CD8-positive, alpha-beta memory T cell (primary cell): ENCODE measurements at places on chromosomes 5 and 9.

- no peak for DNase-seq
Measured at GRCh38 chr9:18365651-18366050, 108.3 kb upstream of the ADAMTSL1 start.

DNA sequence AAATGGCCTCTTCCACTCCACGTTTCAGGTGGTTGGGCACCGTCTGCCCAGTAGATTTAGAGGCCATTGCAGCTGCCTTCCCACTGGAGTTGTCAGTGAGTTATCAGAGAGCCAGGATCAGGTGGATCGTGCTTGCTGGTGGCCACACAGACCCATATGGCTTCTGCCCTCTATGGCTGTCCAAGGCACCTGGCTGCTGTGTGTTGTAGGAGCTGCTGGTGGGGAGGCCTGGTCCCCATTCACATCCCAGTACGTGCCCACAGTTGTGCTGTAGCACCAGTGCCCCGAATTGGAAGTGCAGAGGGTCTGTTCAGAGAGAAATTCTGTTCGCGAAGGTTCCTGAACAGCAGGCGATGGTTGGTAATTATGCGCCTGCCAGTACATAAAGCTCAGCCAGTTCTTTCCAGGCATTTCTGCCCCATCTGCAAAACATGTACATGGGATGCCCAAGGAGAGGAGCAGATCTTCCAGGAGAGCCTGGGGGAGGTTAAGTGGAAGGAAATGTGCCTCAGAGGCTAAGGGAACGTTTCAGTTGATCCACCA is 41.1 kb downstream of the UBE2QL1 start:
- DNase-seq = no peak

DNA sequence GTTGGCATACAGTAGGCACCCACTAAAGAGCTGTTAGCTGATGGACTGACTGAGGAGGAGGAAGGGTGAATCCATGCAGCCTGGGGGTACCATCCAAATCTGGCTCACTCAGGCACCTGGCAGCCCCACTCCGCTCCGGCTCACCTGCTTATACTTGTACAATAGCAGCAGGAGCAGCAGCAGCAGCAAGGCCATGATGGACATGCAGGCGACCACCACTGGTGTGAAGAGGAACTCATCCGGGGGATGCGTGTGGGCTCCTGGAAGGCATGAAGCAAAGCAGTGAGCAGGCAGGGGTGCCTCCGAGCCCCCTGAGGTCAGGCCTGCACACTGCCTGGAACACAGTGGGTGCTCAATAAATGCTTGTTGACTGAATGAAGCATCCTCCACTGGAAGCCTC is 18.3 kb downstream of the CSF1R start:
- DNase-seq = no peak

GRCh38 chr5:129097498-129098296 is 3.1 kb downstream of the ISOC1 start:
- DNase-seq = no peak

DNA sequence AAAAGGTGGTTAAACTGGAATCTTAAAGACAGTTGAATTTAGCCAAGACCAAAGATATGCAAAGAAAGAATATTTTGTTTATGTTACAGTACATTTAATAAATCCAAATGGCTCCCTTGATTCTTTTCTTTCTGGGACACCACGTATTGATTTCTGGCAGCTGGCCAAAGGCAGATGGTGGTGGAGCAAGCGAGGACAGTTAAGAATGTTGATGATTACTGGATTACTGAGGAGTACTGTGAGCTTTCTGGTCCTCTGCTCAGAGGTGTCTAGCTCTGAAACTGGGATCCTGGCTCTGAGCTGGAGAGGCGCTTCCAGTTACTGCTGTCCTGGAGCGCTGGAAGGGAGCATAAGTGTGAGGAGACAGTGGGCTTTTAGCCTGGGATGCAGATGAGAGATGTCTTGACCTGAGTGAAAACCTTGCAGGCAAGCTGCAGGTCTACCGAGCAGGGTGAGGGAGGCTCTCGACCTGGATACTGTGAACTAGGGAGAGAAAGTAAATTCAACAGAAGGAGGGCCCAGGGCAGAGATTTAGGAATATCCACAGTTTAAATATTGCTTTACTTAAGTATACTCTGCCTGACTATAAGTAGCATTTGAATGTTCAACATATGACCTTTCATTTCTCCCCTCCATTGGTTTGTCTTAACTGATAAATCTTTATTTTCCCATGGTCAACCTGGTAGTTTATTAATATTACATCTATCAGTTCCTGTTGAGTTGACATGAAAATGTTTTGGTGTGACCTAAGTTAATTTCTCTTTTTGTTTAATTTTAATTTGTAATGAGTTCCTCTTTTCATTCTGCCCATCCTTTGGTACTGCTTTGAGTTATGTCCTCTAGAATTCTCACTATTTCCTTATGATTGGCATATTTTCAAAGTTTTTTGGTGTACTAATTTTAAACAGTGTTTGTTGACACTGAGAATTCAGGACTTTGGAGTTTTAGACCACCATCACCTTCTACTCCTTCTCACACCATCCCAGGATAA is 3.7 kb downstream of the SYK start:
- no peak for DNase-seq
